Temporal lobe (tissue), 4 donors: ENCODE measurements at places on chromosomes 11 and 22. TPM values are rescaled to one million over a fixed set of nuclear protein-coding genes. Genes with fewer than 3 reads are reported as not detected.

POTEH gene
- not detected for total RNA-seq

MRGPRF gene
- 1.2 TPM for total RNA-seq

RTN4RL2 gene
- total RNA-seq: 1.2 TPM

UBE2L6 gene
- total RNA-seq: 40.8 TPM

TEAD1 gene
- total RNA-seq: 22.1 TPM

TSSK2 gene
- total RNA-seq: not detected
